ENCODE measurements at places on chromosomes 2 and 18. TPM values are rescaled to one million over a fixed set of nuclear protein-coding genes. Genes with fewer than 3 reads are reported as not detected.

Gene MYO3B
- total RNA-seq, result not detected

Gene SNED1
- 0.84 TPM for total RNA-seq

Gene DOK6
- not detected for total RNA-seq

Gene POTEJ
- not detected for total RNA-seq

Gene ADAM17
- 38.9 TPM for total RNA-seq

Gene SERPINE2
- total RNA-seq, result 202 TPM

Gene DSG1
- total RNA-seq, result not detected

Gene CCNYL1
- 26.9 TPM for total RNA-seq

Gene COPS8
- 91.2 TPM for total RNA-seq

Gene PDK1
- 3.0 TPM for total RNA-seq

Gene ICOS
- not detected for total RNA-seq

Gene PTPN4
- 19.0 TPM for total RNA-seq

Gene TMEM182
- total RNA-seq, result 3.6 TPM

Gene RUFY4
- not detected for total RNA-seq

Gene ERFE
- 7.8 TPM for total RNA-seq

Gene DSG4
- total RNA-seq, result not detected

Gene POTEC
- total RNA-seq, result not detected

Gene ITM2C
- 78.0 TPM for total RNA-seq

Gene LGALSL
- total RNA-seq, result 10.5 TPM

Gene CFAP65
- 0.32 TPM for total RNA-seq

Gene GNLY
- not detected for total RNA-seq

Gene MORN2
- 49.6 TPM for total RNA-seq

Gene SLC14A1
- not detected for total RNA-seq

Gene CD28
- total RNA-seq, result not detected

Gene THSD7B
- not detected for total RNA-seq

Gene CYBRD1
- 35.6 TPM for total RNA-seq

Gene AKAIN1
- not detected for total RNA-seq

Gene EIPR1
- 43.2 TPM for total RNA-seq

Gene GRB14
- total RNA-seq, result 3.5 TPM

Gene SCN2A
- total RNA-seq, result not detected

Gene ROCK1
- total RNA-seq, result 18.6 TPM

Gene SERPINB10
- not detected for total RNA-seq

Gene GNAL
- 6.2 TPM for total RNA-seq

Gene CPO
- total RNA-seq, result not detected

Gene PAIP2B
- total RNA-seq, result 0.23 TPM

Gene PSMA8
- not detected for total RNA-seq

Gene PRSS56
- 0.27 TPM for total RNA-seq

Gene FASTKD1
- 22.2 TPM for total RNA-seq

Gene FOXD4L1
- total RNA-seq, result 0.58 TPM

Gene NEU4
- 0.14 TPM for total RNA-seq

Gene POTEI
- total RNA-seq, result not detected

Gene GCFC2
- 17.2 TPM for total RNA-seq

Gene SLC11A1
- total RNA-seq, result 0.16 TPM

Gene ABCG8
- total RNA-seq, result not detected

Gene NEURL3
- 1.6 TPM for total RNA-seq

Gene CCT7
- total RNA-seq, result 579 TPM

Gene CPLX4
- not detected for total RNA-seq

Gene RBM44
- total RNA-seq, result 0.33 TPM

Gene OTOF
- total RNA-seq, result 0.07 TPM

Gene ANKRD30BL
- not detected for total RNA-seq

Gene LDLRAD4
- 1.3 TPM for total RNA-seq

Gene SATB2
- 3.7 TPM for total RNA-seq

Gene EPHA4
- 0.53 TPM for total RNA-seq

Gene SIX2
- total RNA-seq, result 0.27 TPM

Gene SLC4A5
- total RNA-seq, result 0.41 TPM

Gene POTEF
- 0.03 TPM for total RNA-seq
